ENCODE measurements at places on chromosomes 5 and 9. TPM values are rescaled to one million over a fixed set of nuclear protein-coding genes. Genes with fewer than 3 reads are reported as not detected.

The CCNI2 gene
- 6.4 TPM for total RNA-seq

The PCDHA9 gene
- not detected for total RNA-seq

The SPAAR gene
- not detected for total RNA-seq

The OR13C5 gene
- not detected for total RNA-seq

The TAL2 gene
- total RNA-seq: not detected

The GMCL2 gene
- total RNA-seq: not detected

The SUSD3 gene
- total RNA-seq: 71.4 TPM

The SPATA24 gene
- total RNA-seq: 9.4 TPM

The CKMT2 gene
- total RNA-seq: not detected

- H3K27ac ChIP-seq: no peak overlapping the region
- H3K4me1 ChIP-seq: peaks cover 8% of the 10 kb centered on the region
- H3K4me3 ChIP-seq: no peak overlapping the region
Measured at GRCh38 chr5:135488727-135489465, 36.7 kb upstream of the TIFAB start.

- peaks cover 26% of the 10 kb centered on the region for H3K36me3 ChIP-seq
- H3K27me3 ChIP-seq: no peaks in the 10 kb centered on the region
- peak overlapping the region; percentile 85 for H3K27ac ChIP-seq
- peak overlapping the region; percentile 90 for H3K4me3 ChIP-seq
Measured at GRCh38 chr5:111226556-111226955, 2.4 kb downstream of the CAMK4 start.

DNA sequence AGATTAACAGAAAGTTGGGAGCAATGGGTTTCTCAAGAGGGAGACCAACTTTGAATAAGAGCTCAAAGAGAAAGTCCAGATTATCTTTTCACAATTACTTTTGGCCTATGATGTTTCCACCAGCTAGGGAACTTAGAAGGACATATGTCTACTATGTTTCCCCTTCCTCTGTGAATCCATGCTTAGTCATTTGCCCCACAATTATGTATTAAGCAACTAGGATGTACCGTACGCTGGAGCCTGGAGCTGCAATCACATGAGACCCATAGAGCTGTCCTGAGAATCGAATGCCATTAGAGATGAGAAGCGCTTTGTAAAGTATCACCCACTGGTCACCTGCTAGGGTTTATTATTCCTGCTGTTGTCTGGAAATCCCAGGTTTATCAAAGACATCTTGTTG lies 78.8 kb downstream of the PDE6A start:
- peaks cover 10% of the 10 kb centered on the region for H3K4me1 ChIP-seq
- no peak overlapping the region for H3K4me3 ChIP-seq
- no peak for DNase-seq

DNA sequence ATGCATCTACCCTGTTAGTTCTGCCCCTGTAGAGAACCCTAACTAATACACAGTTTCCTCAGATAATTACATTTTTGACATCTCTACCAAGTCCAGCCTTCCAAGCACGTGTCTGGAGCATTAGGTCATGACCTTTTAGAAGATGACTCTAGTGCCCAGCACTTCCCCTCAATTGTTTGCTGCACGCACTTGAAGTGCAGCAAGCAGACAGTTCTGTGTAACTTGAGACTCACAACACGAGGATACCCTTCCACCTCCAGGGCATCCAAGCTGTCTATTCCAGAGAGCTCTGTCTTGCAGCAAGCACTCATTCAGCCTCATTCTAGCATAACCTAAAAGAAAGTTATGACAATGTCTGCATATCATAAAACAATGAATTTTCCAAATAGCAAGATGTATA lies 1410.5 kb upstream of the CDH18 start:
- no peak for DNase-seq
- no peak overlapping the region for H3K27ac ChIP-seq
- H3K4me3 ChIP-seq: no peak overlapping the region
- no peaks in the 10 kb centered on the region for H3K27me3 ChIP-seq

GRCh38 chr9:82934949-82935348 lies 128.0 kb downstream of the RASEF start:
- H3K27me3 ChIP-seq: no peaks in the 10 kb centered on the region
- no peaks in the 10 kb centered on the region for H3K4me1 ChIP-seq
- no peaks in the 10 kb centered on the region for H3K36me3 ChIP-seq
- no peak overlapping the region for H3K4me3 ChIP-seq

DNA sequence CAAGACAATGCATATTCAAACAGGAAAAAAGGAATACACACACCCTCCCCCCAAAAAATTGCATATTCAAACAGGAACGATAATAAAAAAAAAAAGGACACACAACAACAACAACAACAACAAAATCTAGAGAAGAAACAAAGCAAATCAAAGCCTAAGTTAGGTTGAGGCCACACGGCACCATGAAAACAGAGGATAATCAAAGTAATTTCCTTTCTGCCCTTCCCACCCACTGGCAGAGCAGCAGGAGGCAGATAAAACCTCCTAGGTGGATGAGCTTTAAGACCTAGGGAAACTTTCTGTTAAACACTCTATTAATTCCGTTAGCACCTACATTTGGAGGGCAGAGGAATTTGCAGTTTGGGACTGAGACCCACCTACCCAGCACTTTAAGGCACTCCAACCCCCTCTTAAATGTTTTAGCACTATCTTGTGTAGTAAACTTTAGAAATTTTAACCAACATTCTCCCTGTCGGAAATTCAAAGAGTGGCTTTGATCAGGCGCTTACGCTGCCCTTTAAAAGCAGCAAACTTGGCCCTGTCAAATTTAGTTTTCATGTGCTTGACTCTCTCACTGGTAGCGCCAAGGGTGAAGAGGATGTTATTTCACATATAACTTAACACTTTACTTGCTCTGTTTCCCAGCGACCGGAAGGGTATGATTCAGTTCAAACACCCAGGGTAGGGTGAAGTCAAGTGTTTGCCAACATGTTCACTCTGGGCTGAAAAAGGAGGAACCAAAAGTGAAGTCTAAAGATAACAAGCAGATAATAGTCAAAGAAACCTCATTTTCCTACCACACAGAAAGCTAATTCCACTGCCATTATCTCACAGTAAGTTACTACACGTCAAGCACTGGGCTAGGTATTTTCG lies 9.2 kb downstream of the ENC1 start:
- peaks cover 25% of the 10 kb centered on the region for H3K4me1 ChIP-seq
- H3K27me3 ChIP-seq: peaks cover 8% of the 10 kb centered on the region
- H3K27ac ChIP-seq: peak overlapping the region; percentile 59
- H3K4me3 ChIP-seq: no peak overlapping the region
- no peaks in the 10 kb centered on the region for H3K36me3 ChIP-seq
- DNase-seq: peak; percentile 29

DNA sequence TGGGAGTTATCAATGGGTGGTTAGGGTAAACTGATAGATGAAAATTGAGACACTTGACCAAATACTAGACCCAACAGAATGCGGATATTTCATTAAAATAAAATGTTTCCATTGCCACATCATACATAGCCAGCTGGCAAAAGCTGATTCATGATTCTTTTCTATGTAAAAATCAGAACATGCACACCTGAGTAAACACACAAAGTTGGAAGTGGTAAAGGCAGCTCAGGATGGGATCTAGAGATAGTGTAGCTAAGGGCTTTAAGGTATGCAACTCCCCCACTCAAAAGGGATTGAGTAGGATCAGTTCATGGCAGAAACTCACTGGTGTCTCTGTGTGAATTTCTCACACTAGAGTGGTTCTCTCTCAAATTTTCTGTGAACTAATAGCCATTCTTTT lies 541.1 kb upstream of the GRAMD2B start:
- no peaks in the 10 kb centered on the region for H3K4me1 ChIP-seq
- no peak overlapping the region for H3K27ac ChIP-seq
- no peaks in the 10 kb centered on the region for H3K36me3 ChIP-seq
- DNase-seq: no peak

DNA sequence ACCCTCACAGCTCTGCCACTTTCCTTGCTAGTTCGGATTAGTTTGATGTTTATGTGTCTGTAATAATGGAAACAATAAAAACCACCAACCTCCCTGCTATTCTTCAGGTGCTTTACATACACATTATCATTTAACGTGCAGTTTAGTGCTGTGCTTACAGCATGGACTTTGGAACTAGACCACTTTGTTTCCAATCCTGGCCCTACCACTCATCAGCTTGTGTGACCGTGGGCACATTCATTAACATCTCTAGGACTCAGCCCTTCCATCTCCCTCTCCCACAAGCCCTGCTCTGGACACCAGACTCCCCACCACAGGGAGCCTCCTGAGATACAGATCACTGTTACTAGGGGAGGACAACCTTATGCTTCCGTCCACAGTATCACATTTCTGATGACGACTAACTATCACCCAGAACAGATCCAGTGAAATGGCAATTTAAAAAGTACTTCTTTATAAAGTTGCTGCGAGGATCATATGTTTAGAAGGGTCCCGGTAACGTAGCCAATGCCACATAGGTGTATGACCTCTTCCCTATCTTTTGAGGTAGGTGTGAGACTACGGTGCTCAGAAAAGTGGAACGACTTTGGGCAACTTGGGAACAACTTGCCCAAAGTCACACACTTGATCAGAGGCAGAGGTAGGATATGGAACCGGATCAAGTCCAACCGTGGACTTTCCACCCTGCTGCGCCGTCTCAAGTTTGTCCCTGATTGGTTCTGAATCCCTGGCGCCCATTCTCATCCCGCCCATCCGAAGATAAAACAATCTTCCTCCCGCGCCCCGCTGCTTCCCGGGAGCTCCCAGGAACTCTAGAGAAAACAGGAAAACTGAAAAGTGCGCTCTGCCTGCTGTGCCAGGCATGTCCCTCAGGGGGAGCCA lies 132.4 kb upstream of the NIPBL start:
- peak overlapping the region; percentile 40 for H3K4me3 ChIP-seq
- H3K4me1 ChIP-seq: peaks cover 17% of the 10 kb centered on the region
- no peak for DNase-seq
- no peak overlapping the region for H3K27ac ChIP-seq
- peaks cover 47% of the 10 kb centered on the region for H3K27me3 ChIP-seq

- H3K4me1 ChIP-seq: no peaks in the 10 kb centered on the region
- no peaks in the 10 kb centered on the region for H3K27me3 ChIP-seq
- no peak overlapping the region for H3K4me3 ChIP-seq
- no peak for DNase-seq
Measured at GRCh38 chr5:134791580-134791979, 33.0 kb downstream of the DDX46 start.

GRCh38 chr5:153551537-153552079 lies 61.1 kb downstream of the GRIA1 start:
- no peaks in the 10 kb centered on the region for H3K4me1 ChIP-seq
- no peak overlapping the region for H3K27ac ChIP-seq
- H3K36me3 ChIP-seq: no peaks in the 10 kb centered on the region
- H3K4me3 ChIP-seq: no peak overlapping the region
- no peaks in the 10 kb centered on the region for H3K27me3 ChIP-seq

DNA sequence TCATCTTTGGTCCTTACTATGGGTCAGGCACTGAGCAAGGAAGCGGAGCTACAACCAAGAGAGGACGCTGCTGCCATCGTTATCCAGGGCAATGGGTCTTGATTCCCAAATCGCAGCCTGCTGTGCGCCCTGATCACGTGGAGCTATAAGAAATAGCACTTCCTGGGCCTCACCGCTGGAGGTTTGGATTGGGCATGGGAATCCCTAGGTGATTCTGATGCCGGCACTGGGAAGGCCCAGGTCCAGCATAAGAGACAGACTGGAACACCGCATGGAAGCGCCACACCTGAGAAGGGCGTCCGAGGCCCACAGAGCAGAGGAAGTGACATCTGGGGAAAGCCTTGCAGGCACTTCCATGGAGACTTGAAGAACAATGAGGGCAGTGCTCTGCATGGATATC lies 3.0 kb downstream of the IL17B start:
- no peak overlapping the region for H3K27ac ChIP-seq
- H3K4me1 ChIP-seq: no peaks in the 10 kb centered on the region
- no peak for DNase-seq
- H3K36me3 ChIP-seq: no peaks in the 10 kb centered on the region
- H3K27me3 ChIP-seq: no peaks in the 10 kb centered on the region
- H3K4me3 ChIP-seq: no peak overlapping the region

DNA sequence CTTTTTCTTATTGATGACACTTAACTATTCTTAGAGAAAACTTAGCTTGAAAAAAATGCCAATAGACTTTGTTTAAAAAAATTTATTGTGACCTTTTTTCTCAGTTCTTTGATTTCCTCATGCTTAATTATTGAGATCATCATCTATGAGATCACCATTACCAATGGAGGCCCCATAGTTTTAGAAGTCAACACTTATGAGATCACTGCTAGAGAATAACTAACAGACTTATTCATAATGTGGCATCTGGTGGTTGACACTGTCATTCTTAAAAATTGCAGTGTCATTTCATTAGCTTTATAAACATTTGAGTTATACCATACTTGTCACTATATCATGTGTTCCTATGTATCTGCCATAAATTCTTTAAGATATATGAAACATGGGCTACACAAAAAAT lies 14.9 kb upstream of the FEM1C start:
- DNase-seq: no peak
- no peaks in the 10 kb centered on the region for H3K36me3 ChIP-seq
- H3K27me3 ChIP-seq: peaks cover 11% of the 10 kb centered on the region
- H3K27ac ChIP-seq: no peak overlapping the region
- H3K4me3 ChIP-seq: no peak overlapping the region
- H3K4me1 ChIP-seq: no peaks in the 10 kb centered on the region

GRCh38 chr9:38352530-38353328 lies 39.8 kb upstream of the ALDH1B1 start:
- DNase-seq: no peak
- H3K27me3 ChIP-seq: peaks cover 6% of the 10 kb centered on the region
- no peak overlapping the region for H3K27ac ChIP-seq
- no peak overlapping the region for H3K4me3 ChIP-seq
- H3K4me1 ChIP-seq: no peaks in the 10 kb centered on the region

GRCh38 chr5:66769839-66770617 lies 173.8 kb downstream of the MAST4 start:
- no peak overlapping the region for H3K27ac ChIP-seq
- H3K4me1 ChIP-seq: no peaks in the 10 kb centered on the region
- no peak for DNase-seq

DNA sequence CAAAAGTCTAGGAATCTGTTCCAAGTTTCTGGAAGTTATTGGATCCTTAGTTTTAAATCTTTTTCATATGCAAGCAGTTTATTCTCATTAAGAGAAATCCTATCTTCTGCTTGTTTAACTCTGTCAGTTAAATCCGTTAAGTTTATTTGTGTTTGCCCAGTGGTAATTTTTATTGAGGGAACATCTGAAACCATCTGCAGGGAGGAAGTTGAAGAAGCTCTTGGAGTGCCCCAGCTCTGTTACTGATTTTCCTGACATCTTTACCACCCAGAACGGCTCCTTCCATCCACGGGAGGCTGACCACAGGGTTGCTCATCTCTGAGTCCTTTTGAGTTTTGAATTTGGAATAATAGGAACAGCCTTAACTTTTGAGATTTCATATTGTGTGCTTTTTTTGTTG lies 99.9 kb upstream of the ZNF618 start:
- no peaks in the 10 kb centered on the region for H3K36me3 ChIP-seq
- no peaks in the 10 kb centered on the region for H3K4me1 ChIP-seq
- H3K27me3 ChIP-seq: no peaks in the 10 kb centered on the region

DNA sequence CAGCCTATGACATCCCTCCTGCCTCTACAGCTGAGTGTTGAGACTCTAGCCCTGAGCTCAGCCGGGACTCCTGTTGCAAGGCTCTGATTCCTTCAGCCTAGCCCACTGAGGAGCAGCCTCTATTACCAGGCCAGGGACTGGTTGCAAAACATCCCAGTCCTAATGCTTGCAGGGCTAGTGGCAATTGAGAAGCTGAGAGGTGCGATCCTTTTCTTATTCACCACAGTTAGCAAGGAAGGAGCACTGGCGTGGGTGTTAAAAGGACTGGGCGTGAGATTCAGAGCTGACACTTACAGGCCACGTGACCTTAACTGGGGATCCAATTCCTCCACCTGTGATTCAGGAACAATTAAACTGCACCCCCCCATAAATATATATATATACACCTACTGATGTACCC lies 58.8 kb downstream of the GARNL3 start:
- no peak overlapping the region for H3K4me3 ChIP-seq
- H3K36me3 ChIP-seq: no peaks in the 10 kb centered on the region
- DNase-seq: no peak
- H3K27ac ChIP-seq: no peak overlapping the region
